Activated CD4-positive, alpha-beta T cell treated with anti-CD3 and anti-CD28 coated beads for 4 hours (primary cell): ENCODE measurements at places on chromosomes 6 and 20.

DNA sequence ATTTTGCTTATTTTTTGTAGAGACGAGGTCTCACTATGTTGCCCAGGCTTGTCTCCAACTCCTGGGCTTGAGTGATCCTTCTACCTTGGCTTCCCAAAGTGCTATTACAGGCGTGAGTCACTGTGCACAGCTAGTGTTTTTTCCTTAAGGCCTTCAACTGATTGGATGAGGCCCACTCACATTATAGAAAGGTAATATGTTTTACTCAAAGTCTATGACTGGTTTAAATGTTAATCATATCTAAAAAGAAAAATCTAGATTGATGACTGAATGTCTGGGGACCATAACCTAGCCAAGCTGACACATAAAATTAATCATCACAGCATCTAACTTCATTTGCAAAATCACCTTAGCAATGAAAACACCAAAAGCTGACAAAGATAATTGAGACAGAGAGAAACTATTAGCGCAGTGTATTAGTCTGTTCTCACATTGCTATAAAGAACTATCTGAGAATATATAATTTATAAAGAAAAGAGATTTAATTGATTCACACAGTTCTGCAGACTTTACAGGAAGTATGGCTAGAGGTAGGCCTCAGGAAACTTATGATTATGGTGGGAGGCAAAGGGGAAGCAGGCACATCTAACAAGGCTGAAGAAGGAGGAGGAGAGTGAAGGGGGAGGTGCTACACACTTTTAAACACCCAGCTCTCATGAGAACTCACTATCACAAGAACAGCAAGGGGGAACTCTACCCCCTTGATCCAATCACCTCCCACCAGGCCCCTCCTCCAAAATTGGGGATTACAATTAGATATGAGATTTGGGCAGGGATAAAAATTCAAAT, 66.8 kb upstream of the ARHGAP18 start:
- DNase-seq, result no peak

GRCh38 chr20:50434653-50435396, 75.4 kb upstream of the PTPN1 start:
- DNase-seq, result no peak

- DNase-seq, result no peak
Measured at GRCh38 chr6:133047065-133047665, 194.0 kb upstream of the EYA4 start.

- no peak for DNase-seq
Measured at GRCh38 chr20:9985773-9986172, 49.0 kb upstream of the ANKEF1 start.

DNA sequence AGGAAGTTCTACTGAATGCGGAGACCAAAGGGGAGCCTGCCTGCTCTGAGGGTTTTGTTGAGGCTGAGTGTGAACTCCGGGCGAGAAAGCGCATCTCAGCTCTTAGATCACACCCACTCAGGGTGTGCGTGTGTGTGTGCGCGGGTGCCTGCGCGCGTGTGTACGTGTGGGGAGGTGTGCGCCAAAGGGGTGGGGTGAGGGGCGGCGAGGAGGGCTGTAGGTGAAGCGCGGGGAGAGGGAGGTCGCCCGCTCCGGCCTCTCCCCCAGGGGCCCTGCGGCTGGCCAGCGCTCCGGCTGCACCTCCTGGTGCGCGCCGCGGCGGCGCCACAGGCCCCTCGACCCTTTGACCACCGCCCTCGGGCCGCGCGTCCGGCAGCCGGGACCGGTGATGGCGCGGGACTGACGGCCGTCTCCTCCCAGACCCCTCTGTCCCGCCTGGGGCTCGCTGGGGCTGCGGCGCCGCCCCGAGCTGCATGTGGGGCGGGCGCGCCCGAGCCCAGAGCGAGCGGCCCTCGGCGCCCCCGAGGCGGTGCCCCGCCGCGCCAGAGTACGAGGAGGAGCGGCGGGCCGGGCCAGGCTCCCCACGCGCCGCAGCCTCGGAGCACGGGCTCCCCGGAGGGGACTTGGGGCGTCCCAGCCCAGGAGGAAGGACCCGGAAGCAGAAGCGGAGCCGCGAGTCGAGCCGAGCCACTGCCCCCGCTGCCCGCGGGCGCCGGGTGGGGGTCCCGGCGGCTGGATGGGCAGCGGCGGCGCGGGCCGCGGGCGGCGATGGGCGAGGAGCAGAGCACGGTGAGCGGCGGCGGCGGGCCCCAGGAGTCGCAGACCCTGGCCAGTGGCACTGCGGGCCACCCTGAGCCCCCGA, at the start of gene RNF217:
Gene RNF217, plus strand, starts transcription at position 661 of the 862 bp plus-strand sequence. Its CDS starts 108 bp downstream, at position 769.
- DNase-seq, result no peak

DNA sequence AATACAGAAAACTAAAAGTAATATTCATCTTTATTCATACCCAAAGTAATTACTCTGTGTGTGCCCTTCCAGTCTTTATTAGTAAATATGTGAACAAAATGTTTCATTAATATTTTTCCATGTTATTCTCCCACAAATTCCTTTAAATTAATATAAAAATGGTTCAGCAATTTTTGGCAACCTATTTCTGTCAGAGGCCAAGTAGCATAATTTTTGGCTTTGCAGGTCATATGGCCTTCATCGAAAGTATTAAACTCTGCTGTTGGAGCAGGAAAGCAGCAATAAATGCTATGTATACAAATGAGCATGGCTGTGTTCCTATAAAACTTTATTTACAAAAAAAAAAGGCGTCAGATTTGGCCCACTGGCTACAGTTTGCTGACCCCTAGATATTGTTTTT, 16.1 kb downstream of the ZC2HC1B start:
- DNase-seq, result no peak

DNA sequence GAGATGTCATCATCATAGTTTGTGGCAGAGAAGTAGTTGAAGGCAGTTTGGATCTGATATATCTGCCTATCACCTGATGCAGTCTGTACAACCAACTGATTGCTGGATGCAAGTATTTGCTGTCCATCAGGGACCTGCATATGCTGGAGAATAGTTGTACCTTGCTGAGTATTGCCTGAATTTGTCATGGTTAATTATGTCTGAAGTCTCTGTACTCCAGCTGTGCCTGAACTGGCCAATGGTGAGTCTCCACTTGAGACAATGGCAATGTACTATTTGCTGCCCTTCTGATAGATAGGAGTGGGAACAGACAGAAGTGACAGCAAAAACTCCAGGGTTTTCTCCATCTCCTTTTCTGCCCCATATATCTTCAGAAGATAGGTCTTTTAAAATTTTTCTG, 531.5 kb downstream of the EPHA7 start:
- DNase-seq, result no peak

- DNase-seq, result no peak
Measured at GRCh38 chr6:107624541-107624940, 134.6 kb downstream of the SOBP start.

GRCh38 chr6:140446241-140446640, 1071.8 kb upstream of the CITED2 start:
- DNase-seq, result no peak
